GM06990 (cell line): ENCODE measurements at places on chromosomes 16 and 17.

- peak; percentile 59 for DNase-seq
Measured at GRCh38 chr16:50692999-50693781, at the start of gene NOD2. NOD2 (plus strand) TSS chr16:50693606; CDS start chr16:50699496, 5,890 bp downstream.

DNA sequence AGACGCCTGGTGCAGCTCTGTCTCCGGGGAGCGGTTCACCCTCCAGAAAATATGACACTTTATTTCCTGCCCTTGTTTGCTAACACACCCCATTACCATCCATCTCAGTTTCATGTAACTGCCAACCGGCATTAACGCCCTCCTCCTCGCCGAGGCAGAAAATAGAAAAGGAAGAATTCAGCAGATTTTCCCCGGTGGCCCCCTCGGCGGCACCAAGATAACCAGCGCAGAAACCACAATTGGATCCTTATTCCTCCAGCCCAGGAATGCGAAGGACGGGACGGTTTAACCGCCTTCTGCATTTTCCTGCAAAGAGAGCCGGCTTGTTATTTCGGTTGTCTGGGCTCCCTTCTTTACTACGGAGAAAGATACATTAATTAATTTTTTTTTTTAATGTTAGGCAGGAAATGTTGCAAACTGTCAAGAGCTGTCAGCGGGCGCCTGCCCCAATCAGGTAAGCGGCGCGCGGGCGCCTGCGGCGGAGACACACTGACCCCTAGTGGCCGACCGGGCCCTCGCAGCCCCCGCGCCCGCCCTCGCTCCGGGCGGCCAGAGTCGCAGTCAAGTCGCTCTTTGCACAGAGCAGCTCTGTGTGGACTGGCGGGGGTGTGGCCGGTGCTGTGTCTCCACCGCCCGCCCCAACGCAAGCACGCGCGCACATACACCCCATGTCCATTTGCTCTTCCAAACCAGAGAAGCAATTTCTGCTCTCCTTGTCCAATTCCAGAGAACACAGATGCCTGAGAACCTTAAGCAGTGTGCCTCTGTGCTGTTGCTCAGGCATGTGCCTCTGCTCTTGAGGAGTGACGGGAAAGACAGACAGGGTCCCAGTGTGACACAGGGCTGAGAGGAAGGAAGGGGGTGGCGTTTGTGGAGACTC is 53.6 kb downstream of the C17orf67 start:
- DNase-seq = peak; percentile 83

GRCh38 chr17:50173335-50173941 is 7.6 kb downstream of the SGCA start:
- no peak for DNase-seq

DNA sequence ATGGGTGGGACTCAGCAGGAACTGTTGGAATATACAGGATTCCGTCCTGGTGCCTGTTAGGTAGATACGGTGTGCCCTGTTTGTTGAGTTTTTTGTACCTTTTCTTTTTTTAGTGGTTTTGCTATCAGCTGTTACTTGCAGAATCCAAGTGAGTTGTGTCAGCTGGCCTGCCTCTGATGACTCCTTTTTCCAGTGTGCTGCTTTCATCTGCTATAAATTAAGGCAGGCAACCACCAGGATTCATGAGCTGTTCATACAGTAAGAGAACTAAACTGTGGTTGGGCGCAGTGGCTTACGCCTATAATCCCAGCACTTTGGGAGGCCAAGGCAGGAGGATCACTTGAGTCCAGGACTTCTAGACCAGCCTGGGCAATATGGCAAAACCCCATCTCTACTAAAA is 79.9 kb downstream of the WNT3 start:
- DNase-seq = no peak

GRCh38 chr17:28749516-28750177 is 5.8 kb downstream of the TRAF4 start:
- no peak for DNase-seq

DNA sequence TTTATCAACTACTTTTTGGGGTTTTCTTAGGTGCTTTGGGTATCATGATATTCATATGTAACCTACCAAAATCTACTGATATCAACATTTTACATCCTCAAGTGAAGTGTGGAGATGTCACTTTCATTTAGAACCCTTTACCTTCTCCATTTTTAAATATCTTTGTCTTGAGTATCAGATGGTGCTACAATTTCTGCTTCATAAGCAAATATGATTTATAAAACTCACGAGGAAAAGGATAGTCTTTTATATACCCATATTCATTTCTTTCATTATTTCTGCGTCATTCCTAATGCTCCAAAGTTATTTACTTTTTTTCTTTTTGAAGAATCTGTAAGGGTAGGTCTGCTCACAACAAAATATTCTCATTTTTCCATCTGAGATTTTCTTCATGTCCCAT is 991.7 kb downstream of the CDH11 start:
- no peak for DNase-seq

DNA sequence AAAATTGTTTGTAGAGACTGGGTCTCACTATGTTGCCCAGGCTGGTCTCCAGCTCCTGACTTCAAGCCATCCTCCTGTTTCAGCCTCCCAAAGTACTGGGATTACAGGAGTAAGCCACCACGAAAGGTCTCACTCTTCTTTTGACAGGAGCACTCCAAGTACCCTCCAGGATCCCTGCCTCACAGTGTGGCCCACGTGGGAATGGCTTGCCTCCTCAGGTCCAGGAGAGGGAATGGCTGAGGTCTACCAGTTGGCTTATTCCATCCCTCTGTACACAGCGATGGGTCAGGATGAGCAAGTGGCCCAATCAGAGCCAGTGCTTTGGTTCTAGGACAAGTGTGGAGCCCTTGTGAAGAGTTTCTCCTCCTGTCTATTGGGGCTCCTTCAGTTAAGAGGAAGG is 73.7 kb upstream of the ZNF423 start:
- no peak for DNase-seq

GRCh38 chr17:76369379-76369778 is 15.0 kb upstream of the SPHK1 start:
- DNase-seq = no peak

DNA sequence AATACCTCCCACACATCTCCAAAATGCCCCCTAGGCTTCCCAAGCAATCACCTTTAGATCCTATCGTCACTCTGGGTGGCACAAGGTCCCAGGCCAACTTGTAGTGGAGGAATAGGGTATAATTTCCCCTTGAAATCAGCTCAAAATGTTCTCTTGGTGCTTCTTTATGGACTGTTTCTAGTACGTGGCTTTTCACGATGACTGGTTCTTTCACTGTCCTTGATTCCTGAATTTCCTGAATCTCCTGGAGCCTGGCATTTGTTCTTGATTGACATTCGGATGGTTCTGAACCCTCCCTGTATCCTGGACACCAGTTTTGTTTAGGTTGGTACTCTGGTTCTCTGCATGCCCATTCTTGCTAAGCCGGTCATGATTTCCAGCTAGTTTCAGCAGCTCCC is 6.9 kb upstream of the VPS53 start:
- no peak for DNase-seq

DNA sequence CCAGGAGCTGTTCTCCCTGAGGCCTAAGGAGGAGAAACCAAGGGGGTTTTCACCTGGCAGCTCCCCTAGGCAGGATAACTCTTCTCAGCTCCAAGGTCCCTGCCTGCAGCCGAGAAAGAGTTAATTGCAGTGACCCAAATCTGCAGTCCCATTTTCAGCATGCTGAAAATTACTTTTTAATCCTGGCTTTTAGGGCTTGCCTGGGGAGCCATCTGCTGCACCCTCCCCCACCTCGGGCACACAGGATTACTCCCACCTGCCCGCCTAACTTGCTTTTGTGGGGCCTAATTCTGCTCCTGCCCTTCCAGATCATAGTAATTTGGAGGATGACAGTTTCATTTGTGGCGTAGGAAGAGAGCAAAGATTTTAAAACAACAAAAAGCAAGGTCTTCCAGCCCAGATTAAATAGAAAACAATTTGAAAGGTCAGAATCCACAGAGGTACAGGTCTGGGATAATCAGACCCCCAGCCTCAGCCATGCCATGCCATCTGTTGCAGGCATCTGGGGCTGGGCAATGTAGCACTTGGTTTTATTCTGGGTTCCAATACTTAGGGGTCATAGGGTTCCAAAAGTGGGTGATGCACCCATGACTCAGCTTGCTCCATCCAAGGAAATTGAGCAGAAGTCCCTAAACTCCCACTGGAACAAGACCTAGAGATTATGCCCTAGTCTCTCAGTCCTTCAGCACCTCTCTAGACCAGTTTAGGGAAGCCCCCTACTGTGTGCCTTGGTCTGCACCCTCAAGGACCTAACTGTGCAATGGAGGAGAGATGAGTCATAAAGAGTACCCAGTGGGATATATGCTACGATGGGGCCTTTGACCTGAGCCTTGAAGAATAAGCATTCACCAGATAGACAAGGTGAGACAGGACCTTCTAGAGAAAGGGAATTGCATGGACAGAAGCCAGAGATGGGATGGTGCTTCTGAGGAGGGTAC is 64.5 kb upstream of the NLK start:
- DNase-seq = no peak

DNA sequence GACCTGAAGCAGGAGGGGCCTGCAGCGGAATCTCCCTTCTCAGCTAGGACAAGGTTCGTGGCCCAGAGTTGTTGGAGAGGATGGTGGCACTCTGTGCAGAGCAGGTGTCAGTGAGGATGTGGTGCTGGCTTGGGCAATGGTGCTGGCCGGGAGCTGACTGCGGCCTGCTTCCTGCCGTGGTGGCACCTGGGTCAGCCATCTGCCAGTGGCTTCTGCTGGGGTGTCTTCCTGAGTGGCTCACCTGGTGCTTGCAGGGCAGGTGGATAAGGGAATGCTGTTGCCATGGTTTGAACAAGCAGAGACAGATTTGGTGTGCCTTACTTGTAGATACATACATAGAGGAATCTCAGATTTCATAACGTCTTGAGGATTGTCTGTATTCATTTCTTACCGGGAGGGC is 69.6 kb downstream of the SEC14L1 start:
- no peak for DNase-seq

DNA sequence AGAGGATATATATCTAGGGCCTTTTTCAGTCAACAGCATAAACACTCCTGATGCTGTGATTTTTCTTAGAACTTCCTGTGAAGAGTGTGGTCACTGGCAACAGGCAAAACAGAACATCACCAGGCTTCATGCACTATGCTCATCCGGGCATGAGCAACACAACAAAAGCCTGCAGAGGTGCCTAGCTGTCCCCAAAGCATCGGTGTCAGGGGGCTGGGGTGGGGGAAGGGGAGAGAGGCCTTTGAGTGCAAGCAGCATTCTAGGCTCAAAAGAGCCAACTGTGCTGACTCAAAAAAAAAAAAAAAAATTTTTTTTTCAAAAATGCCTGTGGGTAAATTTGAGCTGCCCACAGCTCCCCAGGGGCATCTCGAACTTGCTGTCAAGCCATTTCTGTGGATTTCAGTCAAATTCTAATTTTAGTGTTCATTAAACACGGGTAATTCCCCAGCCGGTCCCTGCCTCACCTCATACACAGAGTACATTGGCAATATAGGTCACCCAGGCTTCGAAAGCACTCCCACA is 194.6 kb upstream of the DYNLRB2 start:
- peak; percentile 54 for DNase-seq

DNA sequence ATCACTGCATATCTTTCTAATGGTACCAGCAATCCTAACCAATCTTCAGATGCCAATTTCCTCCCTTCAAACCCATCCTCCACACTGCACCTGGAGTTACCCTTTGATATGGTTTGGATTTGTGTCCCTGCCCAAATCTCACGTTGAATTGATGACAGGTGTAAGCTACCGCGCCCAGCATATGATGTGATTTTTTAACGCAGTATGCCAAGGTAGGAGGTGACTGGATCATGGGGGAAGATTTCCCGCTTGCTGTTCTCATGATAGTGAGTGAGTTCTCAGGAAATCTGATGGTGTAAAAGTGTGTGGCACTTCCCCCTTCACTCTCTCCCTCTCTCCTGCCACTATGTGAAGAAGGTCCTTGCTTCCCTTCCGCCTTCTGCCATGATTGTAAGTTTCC is 57.0 kb downstream of the TOX3 start:
- DNase-seq = no peak

DNA sequence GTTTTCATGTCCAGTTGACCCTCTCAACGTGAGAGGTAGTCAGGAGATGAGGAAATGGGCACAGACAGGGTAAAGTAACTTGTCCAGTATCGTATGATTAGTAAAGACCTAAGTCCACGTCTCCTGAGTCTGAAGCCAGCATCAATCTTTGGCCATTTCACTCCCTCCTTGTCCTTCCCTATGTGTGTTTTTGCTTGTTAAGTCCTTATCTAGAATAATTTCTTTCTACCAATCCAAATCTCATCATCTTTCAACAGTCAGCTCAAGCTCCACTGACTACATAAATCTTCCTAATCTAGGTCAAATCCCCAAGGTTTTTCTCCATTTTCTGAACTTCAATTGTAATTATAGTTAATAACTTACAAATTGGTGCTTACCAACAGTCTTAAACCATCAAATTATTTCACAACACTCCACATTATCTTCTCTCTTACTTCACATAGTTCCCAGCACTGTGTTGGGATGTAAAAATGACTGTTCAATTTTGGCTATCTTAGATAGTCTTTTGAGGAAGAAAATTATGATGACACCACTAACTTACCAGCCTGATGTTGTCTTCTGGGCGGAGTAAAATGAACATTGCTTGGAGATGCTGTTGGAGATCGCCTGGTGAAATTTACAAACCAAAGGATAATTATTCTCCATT is 72.3 kb upstream of the CORO6 start:
- no peak for DNase-seq

DNA sequence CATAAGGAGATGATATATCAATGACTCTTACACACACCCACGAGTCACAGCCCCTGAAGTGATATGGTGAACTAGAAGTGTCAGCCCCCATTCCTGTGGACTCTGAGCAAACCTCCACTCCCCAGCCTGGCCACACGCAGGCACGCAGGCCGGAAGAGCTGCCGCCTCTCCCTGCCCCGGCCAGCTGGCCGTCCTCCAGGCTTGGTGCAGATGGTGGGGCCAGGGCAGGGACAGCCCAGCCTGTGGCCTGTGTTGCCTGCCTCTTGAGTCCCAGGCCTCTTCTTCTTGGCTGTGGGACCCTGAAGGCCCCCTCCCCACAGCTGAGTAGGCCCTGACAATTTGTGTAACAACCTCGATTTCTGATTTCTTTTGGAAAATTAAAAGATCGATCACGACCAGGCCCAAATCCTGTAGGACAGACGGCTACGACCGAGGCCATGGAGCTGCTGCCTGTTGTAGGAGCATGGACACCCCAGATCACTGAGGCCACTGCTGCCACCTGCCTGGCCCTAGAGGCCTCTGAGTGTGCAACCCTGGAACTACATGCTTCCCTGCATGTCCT is 10.0 kb upstream of the MPRIP start:
- no peak for DNase-seq

- no peak for DNase-seq
Measured at GRCh38 chr16:13168091-13168572, 266.7 kb downstream of the SHISA9 start.

DNA sequence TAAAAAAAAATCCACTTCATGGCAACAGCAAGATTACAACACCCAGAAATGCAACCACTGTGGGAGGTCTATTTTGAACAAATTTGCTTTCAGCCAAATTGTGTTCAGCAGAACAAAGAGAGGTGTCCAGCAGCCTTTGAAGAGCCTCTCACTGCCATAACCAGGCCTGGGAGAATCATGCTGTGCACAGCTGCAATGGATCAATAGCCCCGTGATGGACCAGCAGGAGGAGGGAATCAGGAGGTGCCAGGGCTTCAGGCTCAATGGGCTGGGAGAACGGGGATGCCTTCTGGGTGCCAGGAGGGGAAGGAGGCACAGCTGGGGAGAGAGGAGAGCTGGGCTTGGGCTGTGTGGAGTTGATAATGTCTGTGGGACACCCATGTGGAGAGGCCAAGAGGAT is 366.2 kb upstream of the EEF2KMT start:
- DNase-seq = no peak
